SJCRH30 (cell line): ENCODE measurements at places on chromosomes 1 and 21. TPM values are rescaled to one million over a fixed set of nuclear protein-coding genes. Genes with fewer than 3 reads are reported as not detected.

Gene PSRC1
- total RNA-seq: 67.5 and 73.2 TPM in 2 replicates

GRCh38 chr1:155135415-155136028 lies at the start of gene SLC50A1:
Gene SLC50A1 (plus strand): TSS chr1:155135852. CDS start chr1:155135912, 60 bp downstream.
- H3K27ac ChIP-seq: peak within 1 kb of the TSS; percentile 59
- DNase-seq: peak; percentile 96
- H3K4me3 ChIP-seq: peak within 1 kb of the TSS; percentile 62

DNA sequence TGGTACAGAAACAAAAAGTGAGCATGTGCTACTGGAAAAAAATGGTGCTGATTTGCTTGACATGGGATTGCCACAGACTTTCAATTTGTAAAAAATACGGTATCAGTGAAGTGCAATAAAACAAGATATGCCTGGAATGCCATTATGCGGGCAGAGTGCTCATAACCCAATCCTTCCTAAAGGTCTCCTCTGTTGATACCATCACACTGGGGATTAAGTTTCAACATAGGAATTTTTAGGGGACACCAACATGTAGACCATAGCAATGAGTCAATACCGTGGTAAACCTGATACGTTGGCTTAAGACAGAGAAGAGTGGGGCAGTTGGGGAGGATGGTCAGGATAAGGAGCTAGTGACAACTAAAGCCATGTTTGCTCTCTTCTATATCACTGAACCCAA lies 20.5 kb downstream of the MX1 start:
- peak; percentile 23 for DNase-seq
- 0 out of 2 replicates have a peak, but pooled peaks cover 6% of the 10 kb centered on the region for H3K4me1 ChIP-seq
- no peaks in the 10 kb centered on the region for H3K36me3 ChIP-seq
- H3K4me3 ChIP-seq: no peak overlapping the region
- H3K27me3 ChIP-seq: no peaks in the 10 kb centered on the region

Gene GPR61
- total RNA-seq: 0.20 and 0.57 TPM in 2 replicates

DNA sequence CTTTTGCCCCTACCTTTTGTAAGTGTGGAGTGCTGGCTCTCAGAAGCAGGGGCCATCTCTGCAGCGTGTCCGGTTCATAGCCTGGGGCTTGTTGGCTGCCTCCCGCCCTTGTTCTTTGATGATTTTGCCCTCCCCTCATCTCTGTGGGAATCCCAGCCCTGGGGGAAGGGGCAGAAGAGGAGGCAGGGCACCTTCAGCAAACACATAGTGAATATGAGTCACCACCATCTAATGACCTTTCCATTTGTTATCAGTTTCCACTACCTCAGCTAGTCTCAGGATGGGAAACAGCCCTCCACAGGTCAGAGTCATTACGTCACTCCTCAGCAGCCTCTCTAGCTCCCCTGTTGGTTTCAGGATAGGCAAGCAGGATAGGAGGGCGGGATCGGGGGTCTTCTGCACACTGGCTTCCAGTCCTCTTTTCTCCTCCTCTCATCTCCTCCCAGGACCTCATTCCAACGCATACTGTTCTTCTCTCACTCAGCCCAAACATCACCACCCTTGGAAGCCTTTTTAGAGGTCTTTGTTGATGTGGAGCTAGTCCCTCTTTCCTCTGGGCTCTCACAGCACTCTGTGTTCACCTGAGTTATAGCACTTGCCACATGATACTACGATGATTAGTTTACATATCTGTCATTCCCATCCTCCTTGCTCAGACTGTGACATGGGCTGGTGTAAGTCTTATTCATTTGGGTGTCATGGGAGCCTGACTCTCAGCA lies 15.8 kb downstream of the GADD45A start:
- peaks cover 46% of the 10 kb centered on the region for H3K4me1 ChIP-seq
- peak; percentile 77 for DNase-seq
- H3K27me3 ChIP-seq: no peaks in the 10 kb centered on the region

- peak; percentile 69 for DNase-seq
- no peaks in the 10 kb centered on the region for H3K27me3 ChIP-seq
- no peaks in the 10 kb centered on the region for H3K4me1 ChIP-seq
- no peak overlapping the region for H3K27ac ChIP-seq
- no peak overlapping the region for H3K4me3 ChIP-seq
Observed at GRCh38 chr1:233518344-233518743, 95.6 kb upstream of the KCNK1 start.

Gene TSEN15
- total RNA-seq: 43.9 and 44.4 TPM in 2 replicates

- peak overlapping the region; percentile 55 for H3K4me3 ChIP-seq
- H3K36me3 ChIP-seq: no peaks in the 10 kb centered on the region
- H3K27me3 ChIP-seq: no peaks in the 10 kb centered on the region
- H3K27ac ChIP-seq: peak overlapping the region; percentile 48
- peak; percentile 93 for DNase-seq
Observed at GRCh38 chr1:227447531-227447990, 115.8 kb upstream of the ZNF678 start.
